ENCODE measurements at places on chromosomes 5 and 9.

GRCh38 chr5:143051244-143052058, 281.3 kb downstream of the ARHGAP26 start:
- DNase-seq, result no peak

GRCh38 chr9:82147798-82148425, 159.3 kb downstream of the SPATA31D1 start:
- DNase-seq, result no peak

- no peak for DNase-seq
Observed at GRCh38 chr5:1002836-1003235, 5.8 kb upstream of the NKD2 start.

DNA sequence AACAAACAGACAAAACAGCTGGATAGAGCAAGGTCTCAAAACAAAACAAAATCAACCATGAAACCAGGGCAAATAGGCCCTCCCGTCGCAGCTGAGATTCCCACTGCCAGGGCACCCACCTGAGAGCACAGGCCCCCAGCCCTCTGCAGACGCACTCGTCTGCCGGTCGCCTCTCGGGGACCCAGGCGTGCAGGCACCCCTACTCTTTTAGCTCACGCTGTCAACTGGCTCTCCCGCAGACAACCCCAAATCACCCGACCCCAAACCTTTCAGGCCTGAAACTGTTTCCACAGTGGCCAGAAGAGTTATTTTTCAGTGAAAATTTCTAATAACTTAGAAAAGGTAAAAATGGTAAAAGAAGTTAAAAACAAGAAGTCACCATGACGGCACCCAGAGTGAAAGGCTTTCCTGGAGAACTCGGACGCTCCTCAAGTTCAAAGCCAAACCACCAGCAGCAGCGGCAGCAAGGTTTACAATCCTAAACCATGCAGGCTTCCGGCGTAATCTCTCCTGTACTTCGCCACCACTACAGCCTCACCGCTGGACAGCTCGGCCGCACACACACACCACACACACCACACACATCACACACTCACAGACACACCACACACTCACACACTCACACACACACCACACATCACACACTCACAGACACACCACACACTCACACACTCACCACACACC, 1.9 kb upstream of the UBE2QL1 start:
- DNase-seq, result no peak

DNA sequence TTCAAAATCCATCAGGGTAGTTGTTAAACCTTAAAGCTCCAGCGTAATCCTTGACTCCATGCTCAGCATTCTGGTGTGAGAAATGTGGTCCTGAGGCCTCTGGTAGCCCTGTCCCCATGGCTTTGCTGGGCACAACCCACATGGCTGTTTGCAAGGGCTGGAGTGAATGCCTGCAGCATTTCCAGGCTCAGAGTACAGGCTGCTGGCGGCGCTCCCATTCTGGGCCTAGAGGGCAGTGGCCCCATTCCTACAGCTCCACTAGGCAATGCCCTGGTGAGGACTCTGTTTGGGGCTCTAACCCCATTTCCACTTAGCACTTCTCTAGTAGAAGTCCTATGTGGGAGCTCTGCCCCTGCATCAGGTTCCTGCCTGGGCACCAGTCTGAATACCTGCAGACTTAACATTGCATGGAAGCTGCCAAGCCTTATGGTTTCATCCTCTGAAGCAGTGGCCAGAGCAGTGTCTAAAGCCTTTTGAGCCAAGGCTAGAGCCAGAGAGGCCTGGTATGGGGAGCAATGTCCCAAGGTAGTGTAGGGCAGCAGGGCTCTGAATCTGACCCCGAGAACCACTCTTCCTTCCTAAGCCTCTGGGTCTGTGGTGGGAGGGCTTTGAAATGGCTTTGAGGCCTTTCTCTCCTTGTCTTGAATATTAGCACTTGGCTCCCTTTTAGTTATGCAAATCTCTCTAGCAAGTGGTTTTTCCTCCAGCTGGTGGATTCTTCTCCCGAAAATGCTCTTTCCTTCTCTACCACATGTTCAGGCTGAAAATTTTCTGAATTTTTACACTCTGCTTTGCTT, 5.8 kb upstream of the ALDH1A1 start:
- no peak for DNase-seq

GRCh38 chr9:121289772-121290370, 21.9 kb downstream of the GSN start:
- no peak for DNase-seq

- DNase-seq, result no peak
Observed at GRCh38 chr5:35736280-35736679, 118.6 kb downstream of the SPEF2 start.

- no peak for DNase-seq
Observed at GRCh38 chr5:35990941-35991611, at the start of gene UGT3A1. Gene UGT3A1 (minus strand): TSS chr5:35991390. CDS start chr5:35991240, 150 bp downstream.

- no peak for DNase-seq
Observed at GRCh38 chr5:115298811-115299210, 2.4 kb upstream of the CCDC112 start.

GRCh38 chr5:17005107-17005828, 69.2 kb upstream of the MYO10 start:
- DNase-seq, result no peak

DNA sequence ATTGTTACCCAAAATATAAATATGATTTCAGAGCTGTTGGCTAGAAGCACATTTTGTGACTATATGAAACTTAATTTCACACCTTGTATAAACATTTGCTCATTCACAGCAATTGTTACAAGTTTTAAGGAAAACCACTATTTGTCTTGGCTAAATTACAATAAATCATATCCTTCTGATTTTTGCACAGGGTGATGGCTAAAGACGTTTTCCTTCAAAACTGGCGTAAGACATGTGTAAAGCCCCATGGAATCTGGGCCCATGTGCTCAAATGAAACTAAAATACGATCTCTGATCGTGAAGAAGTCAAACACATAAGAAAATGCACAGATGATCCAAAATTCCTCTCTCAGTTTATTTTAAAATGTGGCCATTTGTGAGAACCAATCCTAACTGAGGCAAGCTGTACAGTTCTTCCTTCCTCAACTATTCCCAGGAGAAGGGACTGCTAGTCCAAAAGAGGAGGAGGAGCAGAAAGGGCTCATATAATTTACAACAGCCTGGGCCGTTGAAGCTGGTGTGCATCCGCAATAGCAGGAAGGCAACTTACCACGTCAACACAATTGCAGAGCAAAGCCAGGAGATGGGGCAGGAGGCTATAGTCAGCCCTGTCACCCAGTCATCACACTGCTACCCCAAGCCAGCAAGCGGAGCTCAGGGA, 98.4 kb downstream of the MED27 start:
- DNase-seq, result no peak

- DNase-seq, result no peak
Observed at GRCh38 chr5:136174021-136174659, 18.8 kb downstream of the SMIM32 start.

DNA sequence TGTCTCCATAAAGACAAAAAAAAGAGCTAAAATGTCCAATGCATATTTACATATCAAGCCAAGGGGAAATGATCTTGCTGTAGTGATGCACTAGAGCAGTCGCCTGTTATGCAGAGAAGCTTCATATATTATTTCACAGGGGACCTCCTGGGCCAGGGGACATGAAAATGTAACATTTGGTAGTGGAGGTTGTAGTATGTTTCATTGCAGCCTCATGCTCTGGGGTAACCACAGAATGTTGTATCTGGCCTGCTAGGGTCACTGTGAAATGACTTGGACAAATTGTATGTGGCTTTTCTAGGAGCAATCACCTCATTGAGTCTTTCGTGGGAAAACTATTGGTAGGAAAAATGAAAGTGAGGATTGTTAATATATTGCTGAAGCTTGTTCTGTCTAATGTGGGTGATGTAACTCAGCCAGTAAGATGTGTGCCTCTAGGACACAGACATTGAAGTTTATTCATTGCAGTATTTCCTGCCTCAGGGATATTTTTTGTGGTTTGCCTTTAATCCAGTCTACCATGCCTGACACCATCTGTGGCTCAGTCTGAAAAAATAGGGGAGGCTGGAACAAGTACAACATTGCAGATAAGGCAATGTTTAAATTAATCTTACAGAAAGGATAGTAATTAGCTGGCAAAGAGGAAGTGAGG, 430.8 kb upstream of the TNC start:
- no peak for DNase-seq

DNA sequence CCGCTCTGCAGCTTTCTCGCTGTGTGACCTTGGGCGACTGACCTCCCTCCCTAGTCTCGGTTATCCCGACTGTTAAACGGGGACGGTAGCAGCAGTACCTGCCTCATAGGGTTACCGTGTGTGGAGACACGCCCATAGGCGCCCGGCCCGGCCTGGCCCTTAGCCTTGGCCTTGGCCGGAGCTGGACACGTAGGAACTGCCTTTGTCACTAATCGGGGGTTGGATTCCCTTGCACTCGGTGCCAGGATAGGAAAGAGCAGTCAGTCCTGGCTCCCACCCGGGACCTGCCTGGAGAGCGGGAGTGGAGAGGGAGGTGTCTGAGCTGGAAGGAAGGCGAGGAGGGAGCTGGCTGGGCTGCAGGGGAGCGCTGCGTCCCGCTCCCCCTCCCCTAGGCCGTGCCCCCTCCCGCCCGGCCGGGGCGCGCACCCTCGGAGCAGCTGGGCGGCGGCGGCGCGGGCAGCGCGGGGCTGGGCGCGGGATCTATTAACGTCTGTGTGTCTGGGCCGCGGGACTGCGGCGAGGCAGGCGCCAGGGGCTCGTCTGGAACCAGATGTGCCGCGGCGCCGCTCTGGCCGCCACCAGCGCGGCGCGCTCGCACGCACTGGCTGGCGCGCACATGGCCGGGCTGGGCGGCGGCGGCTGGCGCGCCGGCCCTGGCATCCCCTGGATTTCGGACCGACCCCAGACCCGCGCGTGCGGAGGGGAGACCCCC, 31.7 kb downstream of the PRRX2 start:
- no peak for DNase-seq

DNA sequence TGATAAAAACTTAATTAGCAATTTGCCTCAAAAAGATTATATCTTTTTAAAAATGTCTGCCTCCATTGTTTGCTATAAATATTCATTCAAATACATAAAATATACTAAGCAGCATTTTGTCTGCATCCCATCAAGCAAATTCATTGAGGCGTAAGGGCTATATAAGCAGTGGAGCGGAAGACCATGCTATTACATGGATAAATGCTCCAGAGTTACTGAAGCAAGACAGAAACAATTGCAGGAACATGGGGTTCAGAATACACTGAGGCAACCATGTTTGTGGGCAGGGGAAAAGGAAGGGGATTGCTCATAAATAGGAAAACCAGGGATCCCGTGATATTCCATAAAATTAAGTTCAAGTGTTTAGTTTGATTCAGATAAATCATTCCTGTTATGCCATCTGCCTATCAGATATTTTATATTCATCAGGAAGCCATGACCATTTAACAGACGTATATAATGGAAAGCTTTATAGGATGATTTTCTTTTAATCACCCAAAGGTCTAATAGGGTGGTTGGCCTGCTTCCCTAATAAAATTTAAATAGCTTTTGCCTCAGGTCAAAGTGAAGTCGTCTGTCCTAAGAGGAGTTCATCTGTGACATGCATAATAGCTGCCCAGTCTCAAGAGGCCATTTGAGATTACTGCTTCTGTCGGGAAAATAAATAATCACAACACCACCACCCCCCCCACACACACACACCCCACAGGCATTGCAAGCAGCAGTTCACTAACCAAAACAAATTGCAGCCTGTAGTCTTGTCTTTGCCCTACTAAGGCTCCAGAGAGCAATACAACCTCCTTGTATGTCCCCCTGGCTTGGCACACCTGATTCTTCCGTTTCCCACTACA, 105.2 kb downstream of the RASEF start:
- no peak for DNase-seq

DNA sequence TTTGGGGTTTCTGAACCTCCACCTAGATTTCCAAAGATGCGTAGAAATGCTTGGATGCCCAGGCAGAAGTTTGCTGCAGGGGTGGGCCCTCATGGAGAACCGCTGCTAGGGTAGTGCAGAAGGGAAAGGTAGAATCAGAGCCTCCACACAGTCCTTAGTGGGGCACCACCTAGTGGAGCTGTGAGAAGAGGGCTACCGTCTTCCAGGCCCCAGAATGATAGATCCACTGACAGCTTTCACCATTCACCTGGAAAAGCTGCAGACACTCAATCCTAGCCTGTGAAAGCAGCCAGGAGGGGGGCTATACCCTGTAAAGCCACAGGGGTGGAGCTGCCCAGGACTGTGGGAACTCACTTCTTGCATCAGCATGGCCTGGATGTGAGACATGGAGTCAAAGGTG, 13.3 kb upstream of the HSDL2 start:
- DNase-seq, result no peak

DNA sequence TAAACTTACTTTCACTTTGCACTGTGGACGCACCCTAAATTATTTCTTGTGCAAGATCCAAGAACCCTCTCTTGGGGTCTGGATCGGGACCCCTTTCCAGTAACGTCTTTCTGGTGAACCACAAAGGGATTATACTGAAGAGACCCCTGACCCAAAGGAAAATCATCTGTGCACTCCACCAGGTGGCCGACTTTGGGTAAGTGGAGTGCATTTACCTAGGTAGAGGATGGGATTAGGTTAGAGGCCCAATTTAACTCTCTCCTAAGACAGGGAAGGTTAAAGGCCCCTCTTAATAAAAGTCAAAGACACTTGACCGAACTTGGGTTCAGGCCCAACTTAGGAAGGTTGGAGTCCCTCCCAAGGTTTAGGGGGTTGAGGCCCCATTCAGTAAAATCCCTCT, 8.2 kb upstream of the PAIP1 start:
- no peak for DNase-seq

DNA sequence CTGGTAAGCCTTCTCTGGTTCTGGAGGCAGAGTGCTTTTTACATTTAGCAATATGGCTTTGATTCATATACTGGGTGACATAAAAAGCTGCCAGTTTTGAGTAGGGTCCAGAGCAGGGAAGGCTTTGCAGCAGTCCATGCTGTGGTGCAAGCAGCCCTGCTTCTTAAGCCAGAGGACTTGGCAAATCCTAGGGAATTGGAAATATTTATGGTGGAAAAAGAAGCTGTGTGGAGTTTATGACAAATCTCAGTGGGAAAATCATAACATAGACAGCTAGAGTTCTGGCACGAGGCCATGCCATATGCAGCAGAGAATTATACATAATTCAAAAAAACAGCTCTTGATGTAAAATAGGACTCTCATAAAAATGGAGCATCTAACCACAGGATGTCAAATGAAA, 536.4 kb downstream of the RASEF start:
- DNase-seq, result no peak

DNA sequence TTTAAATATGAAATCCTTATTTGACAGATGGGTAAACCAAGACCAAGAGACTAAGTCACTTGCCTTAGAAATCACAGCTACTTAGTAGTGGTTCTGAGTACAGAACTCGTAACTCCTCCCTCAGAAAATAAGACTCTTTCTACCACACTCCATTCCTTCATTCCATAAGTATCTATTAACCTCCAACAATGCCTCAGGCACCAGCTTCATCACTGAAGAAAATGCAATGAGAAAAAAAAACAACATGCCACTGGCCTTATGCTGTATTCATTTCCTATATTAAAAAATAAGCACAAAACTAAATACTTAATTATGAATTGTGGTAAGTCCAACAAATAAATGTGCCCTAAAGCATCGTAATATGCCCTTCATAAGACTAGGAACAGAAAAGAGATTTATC, 13.5 kb upstream of the FREM1 start:
- DNase-seq, result no peak
